ENCODE measurements at places on chromosomes 5 and 9. TPM values are rescaled to one million over a fixed set of nuclear protein-coding genes. Genes with fewer than 3 reads are reported as not detected.

TOPORS gene
- total RNA-seq: 15.6 TPM

FCN1 gene
- total RNA-seq: not detected

SREK1IP1 gene
- total RNA-seq: 11.3 TPM

LAMC3 gene
- 3.7 TPM for total RNA-seq

ABLIM3 gene
- total RNA-seq: 91.3 TPM
